8988T (cell line): ENCODE measurements at places on chromosomes 11 and 22.

DNA sequence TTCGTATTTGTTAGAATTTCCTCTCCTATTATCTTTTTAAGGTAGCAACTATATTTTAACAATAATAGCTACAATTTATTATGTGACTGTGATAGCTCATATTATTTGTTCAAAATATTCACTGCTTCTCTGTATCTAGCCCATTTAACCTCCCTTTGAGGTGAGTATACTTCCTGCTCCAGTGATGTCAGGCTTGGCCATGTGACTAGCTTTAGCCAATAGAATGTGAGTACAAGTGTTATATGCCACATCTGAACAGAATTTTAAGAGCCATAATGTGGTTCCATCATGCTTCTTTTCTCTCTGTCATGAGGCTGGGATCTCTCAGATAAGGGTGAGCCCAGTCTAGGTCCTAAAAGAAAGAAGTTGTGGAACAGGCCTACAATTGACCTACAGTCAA, 217.6 kb downstream of the TTC28 start:
- DNase-seq, result no peak

GRCh38 chr11:77568306-77568705, 21.4 kb upstream of the AQP11 start:
- no peak for DNase-seq

GRCh38 chr11:73221451-73221850, 3.4 kb downstream of the P2RY2 start:
- DNase-seq, result no peak

GRCh38 chr11:66639066-66639813, 737 bp downstream of the RBM4 start:
- no peak for DNase-seq

DNA sequence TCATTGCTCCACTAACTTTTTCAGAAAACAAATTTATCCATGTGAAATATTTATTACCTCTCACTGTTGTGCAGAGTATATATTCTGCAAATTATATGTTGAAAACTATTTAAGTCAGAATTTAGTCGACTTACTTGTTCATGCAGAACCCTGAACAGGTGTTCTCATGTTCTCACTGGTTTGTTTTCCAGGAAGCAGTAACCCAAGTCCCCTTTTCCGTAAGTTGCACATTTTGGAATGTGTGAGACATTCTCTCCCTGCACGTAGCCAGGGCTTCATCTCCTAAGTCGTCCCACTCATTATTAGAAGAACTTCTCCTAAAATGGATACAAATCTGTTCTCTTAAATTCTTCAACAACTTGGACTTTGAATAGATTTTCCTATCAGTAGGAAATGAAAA, 524.9 kb downstream of the CNTN5 start:
- DNase-seq, result no peak

- peak; percentile 75 for DNase-seq
Observed at GRCh38 chr11:130131961-130132850, 27.4 kb upstream of the ST14 start.

- no peak for DNase-seq
Observed at GRCh38 chr22:49154433-49154832, 673.2 kb downstream of the BRD1 start.

DNA sequence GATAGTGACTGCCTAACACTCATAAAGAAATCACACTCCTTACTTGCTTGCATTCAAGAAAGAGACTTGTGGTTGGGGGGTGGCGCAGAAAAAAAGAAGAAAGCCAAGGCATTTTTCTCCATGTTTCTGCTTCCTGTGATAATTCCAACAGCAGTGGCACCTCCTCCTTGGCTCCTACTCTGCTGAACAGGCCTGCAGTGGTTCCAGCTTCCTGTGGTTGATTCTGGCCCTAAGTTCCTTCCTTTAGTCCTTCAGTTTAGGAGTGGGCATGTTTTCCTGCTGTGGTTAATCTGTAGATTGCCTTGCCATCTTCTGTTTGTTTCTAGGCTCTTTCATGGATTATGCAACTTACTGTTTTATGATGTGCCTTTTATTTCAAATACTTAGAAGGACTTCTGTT, 940.4 kb downstream of the DLG2 start:
- no peak for DNase-seq

DNA sequence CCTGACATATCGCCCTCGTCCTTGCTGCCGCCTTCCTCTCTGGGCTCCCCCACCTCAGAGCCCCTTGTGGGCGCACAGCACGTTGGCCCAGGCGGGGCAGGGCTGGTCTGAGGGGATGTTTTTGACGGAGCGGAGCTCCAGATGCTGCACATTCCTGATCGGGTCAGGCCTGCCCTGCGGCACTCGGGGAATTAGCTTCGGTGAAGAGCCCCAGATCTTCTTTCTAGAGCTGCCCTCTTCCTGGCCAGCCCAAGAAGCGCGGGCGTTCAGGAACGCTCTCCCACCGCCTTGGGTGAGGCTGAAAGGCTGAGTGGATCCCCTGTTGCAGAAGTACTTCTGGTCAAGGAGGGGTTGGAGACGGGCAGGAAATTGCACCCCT, 12.1 kb downstream of the YPEL4 start:
- no peak for DNase-seq

- no peak for DNase-seq
Observed at GRCh38 chr11:87306262-87306851, 268.6 kb downstream of the TMEM135 start.

DNA sequence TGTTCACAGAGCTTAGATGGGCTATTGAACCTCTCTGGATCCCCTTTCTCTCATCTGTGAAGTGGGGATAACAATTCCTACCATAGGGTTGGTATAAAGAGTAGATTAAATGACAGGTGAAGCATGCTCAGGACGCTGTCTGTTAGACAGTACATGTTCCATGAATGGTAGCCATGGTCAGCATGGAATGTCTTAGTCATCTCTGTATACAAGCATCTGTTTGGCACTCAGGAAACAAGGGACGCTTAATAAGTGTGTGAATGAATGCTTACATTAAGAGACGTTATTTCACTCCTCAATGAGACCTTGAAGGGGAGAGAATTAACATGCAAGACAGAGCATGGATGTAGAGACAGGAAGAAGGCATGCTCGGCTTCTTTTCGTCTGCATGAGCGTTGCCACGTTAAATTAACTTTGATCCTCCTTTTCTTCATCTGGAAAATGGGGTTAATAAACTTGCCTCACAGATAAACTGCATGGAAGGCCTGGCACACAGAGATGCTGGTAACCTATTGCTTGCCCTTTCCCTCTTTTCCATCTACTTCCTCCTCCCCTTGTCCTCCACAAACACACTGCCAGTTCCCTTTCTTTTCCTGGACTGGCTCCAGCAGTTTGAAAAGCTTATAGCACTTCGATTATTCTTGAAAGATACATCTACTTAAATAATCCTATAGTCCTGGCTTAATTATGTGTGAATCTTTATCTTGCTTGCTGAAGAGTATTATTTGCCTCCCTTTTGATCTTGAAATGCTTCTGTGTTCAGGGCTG, 267.2 kb upstream of the MTNR1B start:
- no peak for DNase-seq

DNA sequence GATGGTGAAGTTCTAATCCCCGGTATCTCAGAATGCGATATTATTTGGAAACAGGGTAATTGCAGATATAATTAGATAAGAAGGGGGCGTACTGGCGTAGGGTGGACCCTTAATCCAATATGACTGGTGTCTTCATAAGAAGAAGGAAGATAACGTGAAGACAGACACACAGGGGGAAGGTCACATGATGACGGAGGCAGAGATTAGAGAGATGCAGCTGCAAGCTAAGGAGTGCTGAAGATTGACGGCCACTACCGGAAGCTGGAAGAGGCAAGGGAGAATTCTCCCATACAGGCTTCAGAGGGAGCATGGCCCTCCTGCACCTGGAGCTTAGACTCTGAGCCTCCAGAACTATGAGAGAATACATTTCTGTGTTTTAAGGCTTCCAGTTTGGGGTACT, 54.8 kb downstream of the MIAT start:
- DNase-seq, result no peak

DNA sequence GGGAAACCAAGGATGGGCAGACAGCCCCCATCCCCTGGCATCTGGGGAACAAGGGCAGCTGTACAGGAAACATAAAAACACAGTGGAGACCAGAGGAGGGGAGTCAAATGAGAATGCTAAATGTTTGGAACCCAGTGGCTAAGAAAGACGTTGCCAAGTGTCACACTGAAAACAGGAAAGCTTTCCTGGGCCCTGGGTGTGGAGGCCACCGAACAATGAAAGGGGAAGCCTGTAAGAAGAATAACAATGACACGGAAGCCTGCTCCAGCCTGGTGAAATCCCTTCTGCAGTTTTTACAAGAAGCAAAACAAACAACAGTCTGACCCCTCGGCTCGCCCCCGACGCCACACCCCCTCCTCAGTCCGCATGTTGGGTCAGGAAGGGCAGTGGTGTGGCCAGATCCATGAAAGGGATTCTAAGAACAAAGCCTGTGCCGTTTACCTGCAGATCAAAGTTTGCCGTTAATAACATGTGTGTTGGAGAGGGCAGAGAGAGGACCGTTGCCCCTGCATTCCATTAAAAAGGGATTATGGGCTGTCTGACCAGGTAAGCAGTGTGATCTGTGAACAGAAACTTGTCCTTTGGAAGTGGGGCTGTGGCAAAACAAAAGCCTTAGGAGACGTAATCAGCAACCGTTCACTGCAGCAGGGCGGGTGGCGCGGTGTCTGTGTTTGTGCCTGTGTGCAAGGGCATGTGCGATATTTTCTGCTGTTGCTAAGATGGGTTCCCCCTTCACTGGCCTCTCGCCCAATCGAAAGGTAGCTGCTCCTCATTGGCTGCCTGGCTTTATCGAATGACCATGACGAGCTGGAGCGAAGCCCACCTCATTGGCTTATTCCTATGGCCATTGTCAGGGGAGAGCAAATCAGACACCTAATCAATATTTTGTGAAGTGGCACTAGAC, 113.7 kb upstream of the BLID start:
- no peak for DNase-seq

DNA sequence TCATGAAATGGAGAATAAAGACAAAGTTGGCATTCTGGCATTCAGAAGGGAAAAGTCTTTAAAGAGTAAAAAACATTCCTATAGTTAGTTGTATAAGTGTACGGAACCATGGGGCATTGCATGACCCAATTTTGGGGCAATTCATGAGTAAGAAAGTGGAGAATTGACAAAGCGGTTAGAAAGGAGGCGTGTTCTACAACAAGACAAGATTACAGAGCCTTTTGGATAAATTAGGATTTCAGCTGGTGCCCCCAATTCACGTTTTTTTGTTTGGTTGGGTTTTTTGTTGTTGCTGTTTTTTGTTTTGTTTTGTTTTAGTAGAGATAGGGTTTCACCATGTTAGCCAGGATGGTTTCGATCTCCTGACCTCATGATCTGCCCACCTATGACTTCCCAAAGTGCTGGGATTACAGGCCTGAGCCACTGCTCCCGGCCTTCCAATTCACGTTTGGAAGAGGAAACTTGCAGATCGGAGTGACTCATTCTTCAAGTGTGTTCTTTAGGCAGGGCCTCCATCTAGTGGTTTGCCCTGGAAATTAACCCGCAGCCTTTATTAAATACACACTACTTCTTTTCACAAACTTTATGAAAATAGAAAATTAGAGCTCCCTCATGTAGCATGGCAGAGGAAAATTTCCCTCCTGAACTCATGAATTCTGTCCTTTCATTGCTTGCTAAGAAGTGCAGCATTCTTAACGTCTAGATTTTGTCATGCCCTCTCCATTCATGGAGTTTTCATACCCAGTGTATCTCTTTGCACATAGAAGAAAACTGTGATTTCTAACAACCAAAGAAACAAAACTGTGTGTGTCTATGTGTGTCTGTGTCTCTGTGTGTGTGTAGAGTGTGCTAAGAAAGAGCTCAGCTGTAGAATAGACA, 118.1 kb downstream of the BBOX1 start:
- DNase-seq, result peak; percentile 24

DNA sequence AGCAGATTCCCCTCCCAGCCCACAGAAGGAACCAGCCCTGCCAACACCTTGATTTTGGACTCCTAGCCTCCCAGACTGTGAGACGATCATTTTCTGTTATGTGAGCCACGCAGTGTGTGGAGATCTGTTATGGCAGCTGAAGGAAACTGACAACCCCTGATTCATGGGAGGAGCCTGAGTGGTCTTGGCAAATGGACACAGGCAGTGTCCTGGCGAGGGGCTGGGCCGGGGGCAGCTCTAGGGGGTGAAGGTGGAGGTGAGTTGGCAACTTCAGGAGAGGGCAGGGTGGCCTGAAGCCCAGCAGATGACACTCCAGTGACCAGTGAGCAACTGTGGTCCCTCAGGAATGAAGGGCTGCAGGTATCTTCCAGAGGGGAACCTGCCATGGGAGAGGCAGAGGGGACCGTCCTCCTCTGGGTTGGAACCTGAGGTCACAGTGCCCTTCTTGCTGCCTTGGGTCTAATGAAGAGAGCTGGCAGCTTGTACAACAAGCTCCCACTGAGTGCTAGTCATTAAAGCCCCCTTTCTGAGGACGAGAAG, 82.7 kb downstream of the CSNK2A3 start:
- no peak for DNase-seq

DNA sequence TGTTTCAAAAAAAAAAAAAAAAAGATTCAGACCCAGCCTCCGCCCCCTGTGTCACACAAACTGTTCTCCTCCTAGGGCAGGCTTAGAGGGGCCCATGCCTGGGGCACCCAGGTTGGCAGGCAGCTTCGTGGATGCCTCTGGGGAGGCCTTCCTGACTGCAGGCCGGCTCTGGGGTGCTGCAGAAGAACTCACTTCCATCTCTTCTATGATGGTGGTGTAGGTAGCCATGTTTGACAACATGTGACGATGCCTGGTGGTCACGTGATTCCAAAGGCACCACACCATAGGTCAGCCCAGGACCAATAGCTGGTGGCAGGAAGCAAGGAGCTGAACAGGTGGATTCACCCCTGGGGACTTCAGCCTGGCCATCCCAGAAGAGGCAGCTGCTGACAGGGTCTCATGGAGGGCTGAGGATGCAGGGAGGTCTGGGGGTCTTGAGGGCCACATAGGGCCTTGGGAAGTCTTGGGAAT, 24.1 kb upstream of the CELSR1 start:
- DNase-seq, result no peak

DNA sequence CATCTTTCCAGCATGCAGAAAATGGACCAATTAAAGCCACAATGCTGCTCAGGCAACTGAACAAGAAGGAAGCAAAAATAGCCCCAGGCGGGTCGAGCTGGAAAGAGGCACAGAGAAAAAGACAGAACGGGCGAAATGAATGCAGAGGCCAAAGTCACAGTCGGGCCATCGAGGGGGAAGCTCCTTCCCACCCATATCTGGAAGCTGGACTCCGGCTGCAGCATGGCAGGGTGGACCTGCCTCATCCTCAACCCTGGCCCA, 58.6 kb upstream of the PRDM11 start:
- no peak for DNase-seq
